ENCODE measurements at places on chromosomes 12 and 14.

GRCh38 chr12:5244513-5244972 is 187.4 kb upstream of the NTF3 start:
- DNase-seq: no peak

DNA sequence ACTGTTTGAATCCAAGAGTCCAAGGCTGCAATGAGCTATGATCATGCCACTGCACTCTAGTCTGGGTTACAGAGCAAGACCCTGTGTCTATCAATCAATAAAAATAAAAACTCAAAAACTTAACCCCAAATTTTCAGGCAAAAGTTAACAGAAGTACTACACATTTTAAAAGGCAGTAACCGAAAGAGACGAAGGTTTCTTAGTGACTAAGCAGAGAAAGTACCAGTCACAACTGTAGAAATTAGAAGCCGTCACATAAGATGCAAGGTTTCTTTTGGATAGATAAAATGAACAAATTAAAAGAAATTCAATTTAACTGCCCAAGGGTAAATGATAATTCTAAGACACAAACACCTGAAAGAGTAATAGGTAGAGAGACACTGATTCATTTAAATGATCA is 103.5 kb downstream of the MED13L start:
- DNase-seq: no peak

- DNase-seq: peak; percentile 25
Observed at GRCh38 chr12:91367234-91367849, 184.7 kb upstream of the DCN start.

DNA sequence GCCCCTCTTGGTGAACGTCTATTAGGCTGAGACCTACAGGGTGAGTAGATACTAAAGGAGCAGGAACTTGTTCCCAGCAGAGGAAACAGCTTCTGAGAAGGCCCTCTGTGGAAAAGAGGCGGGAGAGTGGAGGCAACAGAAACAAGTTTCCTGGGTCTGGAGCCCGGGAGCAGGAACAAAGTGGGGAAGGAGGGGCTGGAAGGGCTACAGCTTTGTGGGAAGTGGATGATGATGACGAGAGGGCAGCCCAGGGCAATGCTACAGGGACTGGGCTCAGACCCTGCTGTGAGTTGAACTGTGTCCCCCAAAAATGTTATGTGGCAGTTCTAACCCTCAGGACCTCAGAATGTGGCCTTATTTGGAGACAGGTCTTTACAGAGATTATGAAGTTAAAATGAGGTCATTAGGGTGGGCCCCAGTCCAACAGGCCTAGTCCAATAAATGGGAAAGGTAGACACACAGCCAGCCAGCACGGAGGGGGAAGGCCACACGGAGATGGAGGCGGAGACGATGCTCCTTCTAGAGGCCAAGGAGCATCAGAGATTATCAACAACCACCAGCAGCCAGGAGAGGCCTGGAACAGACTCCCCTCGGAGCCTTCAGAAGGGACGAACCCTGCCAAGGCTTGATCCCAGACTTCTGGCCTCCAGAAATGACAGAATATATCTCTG is 14.3 kb downstream of the CAMKK2 start:
- DNase-seq: no peak

DNA sequence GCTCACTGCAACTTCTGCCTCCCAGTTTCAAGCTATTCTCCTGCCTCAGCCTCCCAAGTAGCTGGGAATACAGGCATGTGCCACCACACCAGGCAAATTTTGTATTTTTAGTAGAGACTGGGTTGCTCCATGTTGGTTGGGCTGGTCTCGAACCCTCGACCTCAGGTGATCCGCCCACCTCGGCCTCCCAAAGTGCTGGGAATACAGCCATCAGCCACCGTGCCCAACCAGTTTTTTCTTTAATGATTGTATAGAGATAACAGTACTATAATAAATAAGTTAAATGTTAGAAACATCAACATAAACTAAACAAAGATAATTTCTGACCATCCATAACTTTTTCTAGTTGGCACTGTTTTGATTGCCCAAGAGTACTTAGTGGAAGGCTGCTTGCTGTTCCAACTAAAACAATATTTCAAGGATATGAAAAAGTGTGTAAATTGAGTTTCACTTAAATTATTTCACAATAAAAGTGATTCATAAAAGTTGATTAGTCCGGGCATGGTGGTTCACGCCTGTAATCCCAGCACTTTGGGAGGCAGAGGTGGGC is 5.6 kb downstream of the GON7 start:
- DNase-seq: no peak

DNA sequence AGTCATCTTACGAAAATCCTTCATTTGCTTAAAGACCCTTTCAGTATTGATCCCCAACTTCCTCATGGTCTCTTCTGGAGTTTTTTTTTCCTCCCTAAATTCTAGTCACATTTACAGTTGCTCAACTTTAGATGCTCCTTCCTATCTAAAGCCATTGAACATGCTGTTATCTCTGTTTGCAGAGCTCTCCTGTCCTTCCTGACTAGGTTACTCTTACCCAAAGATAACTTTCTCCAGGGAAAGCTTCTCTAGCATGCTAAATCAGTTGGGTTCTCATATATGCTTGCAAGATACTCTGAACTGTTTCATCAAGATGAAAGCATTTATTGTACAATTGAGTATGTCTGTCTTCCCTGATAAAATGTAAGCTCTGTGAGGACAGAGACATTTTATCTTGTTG is 1.8 kb upstream of the RAB21 start:
- DNase-seq: no peak

DNA sequence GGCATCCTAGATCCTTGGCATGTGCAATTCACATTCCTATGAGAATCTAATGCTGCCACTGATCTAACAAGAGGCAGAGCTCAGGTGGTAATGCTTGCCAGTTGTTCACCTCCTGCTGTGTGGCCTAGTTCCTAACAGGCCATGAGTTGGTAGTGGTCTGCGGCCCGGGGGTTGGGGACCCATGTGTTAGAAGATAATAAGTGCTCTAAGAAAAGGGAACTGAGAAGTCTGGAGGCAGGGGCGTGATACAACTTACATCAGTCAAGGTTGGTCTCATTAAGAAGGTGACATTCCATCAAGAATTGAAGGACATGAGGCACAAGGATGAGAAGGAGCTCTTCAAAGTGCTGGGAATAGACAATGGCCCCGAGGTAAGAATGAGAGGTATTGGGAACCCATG is 49.3 kb downstream of the OVCH1 start:
- no peak for DNase-seq

DNA sequence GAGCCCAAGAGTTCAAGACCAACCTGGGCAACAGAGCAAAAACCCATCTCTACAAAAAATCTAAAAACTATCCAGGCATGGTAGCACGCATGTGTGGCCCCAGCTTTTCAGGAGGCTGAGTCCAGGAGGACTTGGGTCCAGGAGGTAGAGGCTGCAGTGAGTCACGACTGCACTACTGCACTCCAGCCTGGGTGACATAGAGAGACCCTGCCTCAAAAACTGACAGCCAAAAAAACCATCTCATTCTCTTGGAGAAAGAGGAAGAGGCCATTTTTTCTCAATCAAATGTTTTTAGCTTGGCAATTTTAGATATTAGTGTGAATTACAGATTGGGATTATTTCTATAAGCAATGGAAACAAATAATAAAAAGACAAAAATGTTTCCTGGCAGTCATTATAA is 38.2 kb downstream of the ZFC3H1 start:
- DNase-seq: no peak

DNA sequence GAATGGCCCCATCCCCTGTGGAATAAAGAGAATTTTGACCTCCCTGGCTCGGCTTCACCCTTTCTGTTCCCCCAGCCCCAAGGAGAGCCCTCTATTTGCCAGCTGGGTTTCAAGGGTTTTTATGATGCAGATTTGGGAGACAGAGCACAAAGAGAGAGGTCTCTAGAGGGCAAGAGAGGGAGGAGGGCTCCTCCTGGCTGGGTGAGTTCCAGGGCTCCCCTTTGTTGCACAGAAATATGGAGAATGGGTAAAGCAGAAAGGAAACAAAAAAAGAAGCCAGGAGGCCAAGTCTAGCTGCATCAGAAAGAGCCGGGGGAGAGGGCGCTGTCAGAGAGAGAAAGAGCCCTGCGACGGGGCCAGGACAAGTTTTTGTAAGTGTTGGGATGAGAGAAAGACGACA is 319.6 kb upstream of the RTL1 start:
- no peak for DNase-seq

GRCh38 chr12:45725631-45726602 is 3.6 kb upstream of the ARID2 start:
- peak; percentile 62 for DNase-seq

DNA sequence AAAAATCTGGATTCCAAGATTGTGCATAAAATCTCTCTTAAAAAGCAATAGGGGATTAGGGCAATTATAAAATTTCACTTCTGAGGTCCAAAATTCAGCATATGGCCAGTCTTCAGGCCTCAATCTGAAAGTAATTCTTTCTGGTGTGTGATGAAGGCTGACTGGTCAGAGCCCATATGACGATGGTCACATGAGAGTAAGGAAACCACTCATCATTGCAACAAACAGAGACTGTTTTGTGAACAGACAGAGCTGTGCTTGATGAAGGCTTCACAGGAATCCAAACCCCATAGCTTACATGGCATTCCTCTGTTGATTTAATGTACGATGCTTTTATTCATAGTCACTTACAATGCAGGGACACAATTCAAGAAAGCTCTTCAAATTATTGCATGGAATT is 238.1 kb downstream of the APAF1 start:
- DNase-seq: no peak

DNA sequence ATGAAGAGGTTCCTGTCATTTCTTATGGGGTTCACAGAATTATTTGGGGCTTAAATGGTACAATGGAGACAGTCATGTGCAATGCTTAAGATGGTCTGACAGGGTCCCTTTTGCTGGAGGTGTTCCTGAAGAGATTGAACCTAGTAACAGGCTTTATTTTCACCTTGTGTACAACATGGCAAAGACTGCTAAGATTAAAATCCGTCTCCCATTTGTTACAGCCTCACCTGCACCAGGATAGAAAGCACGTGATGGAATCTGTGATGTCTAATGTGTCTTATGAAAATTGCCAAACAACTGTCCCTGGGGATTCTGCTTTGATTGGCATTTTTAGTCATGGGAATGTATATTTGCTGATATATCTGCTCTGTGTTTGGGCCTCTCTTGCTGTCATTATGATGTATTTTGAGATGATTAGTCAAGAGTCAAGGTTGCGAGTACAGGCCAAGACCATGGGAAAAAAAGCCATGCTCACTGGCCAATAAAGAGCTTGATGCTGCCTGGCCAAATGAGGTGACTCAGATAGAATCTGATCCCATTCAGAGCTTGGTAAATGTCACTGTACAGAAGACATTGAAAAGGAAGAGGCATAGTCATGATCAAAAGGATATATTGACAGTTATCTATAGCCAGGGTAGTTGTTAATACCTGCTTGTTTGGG is 96.1 kb downstream of the FLRT2 start:
- no peak for DNase-seq

GRCh38 chr12:11437966-11438365 is 42.6 kb upstream of the PRB2 start:
- DNase-seq: no peak

- DNase-seq: no peak
Observed at GRCh38 chr14:61560323-61560722, 135.0 kb upstream of the HIF1A start.

GRCh38 chr12:104603545-104603973 is 146.8 kb downstream of the CHST11 start:
- no peak for DNase-seq

DNA sequence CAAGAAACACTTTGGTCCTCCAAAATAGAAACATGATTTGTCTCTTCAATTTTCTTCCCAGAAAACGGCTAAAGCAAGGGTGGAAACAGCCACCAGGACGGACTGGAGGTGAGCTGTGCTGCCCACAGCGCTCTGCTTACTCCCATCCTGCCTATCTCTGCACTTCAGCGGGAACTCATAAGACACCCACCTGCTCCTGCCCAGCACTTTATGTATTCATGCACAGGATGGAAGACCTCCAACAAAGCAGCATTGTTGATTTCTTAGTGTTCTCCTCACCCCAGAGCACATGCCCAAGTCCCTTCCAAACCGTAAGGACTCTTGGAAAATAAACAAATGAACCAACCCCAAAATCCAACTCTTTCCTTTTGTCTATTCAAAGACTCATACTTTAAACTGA is 277.2 kb downstream of the MED13L start:
- no peak for DNase-seq

DNA sequence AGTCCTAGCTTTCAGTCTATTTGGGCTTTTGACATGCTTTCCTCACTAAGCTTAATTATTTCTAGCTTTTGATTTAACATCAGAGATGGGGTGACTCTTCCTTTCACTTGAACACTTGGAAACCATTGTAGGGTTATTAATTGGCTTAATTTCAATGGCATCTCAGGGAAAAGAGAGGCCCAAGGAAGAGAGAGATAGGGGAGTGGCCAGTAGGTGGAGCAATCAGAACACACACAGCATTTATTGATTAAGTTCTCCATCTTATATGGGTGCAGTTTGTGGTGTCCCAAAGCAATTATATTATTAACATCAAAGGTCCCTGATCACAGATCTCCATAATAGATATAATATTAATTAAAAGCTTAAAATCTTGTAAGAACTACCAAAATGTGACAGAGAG is 1466.1 kb upstream of the SEL1L start:
- no peak for DNase-seq

DNA sequence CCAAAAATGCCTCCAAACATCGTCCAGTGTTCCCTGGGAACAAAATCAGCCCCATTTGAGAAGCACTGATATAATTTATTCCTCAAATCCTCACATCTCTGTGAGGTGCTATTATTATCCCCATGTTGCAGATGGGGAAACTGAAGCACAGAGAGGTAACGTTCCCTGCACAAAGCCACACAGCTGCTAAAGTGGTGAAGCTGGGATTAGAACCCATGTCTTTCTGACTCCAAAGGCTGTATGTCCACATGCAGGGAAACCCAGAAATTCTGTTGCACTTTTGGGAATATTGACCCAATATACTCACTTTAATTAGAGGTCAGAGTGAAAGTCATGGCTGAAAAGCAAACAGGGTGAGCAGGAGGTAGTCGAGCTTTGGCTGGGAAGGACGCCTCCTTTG is 19.1 kb upstream of the WSCD2 start:
- DNase-seq: no peak

DNA sequence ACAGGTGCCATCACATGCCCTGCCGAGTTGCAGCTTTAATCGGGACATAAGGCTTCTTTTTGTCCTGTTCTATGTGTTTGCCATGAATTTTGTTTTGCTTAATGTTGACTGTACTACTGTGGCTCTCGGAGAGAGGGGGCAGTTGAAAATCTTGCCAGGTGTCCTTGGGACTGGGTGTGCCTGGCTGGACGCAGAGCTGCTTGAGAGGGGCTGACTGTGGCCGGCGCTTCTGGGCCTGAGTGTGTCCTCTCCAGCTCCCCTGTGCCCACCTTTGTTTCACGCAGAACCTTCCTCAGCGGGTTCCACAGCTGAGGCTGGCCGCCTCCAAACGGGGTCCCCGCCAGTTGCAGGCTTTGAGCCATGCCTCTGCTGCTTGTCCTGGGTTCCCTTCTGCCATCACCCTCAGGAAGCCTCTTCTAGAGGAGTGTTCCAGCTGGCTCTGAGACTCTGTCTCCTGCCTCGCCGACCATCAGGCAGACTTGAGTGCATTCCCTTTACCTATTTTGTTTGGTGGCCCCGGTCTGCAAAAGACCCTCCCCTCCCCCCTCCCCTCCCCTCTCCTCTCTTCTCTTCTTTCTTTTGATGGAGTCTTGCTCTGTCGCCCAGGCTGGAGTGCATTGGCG is 49.7 kb downstream of the DDX51 start:
- DNase-seq: no peak

GRCh38 chr12:100453951-100454350 is 19.7 kb upstream of the NR1H4 start:
- no peak for DNase-seq
